ENCODE measurements at places on chromosomes 2 and 18.
A peak's percentile ranks its signal among the peaks of the same experiment; 100 is the strongest.

DNA sequence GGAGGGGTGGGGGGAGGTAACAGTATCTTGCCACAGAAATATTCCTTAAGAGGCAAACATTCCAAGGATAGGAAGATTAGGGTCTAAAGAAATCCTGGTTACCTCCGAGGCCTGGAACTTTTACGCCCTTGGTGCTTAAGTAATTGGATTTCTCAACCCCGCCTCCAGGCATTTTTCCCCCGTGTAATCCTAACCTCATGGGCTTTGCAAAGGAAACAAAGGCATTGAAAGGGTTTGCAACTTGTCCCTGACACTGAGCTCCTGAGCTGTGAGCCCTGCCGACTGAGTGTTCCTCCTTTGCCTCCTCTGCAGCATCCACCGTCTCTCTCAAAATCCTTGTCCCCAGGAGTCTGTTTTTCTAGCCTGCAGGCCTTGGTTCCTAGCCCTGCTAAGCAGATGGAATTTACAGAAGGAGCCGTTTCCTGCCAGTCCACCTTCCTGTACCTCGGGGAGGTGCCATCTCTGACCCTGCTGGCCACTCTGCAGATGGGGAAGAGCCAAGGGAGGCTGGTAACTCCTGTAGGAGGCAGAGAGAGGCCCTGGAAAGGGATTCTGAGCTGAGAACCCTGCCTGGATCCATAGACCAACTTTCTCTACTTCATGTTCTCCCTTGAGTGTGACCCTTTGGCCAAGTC is 24.2 kb downstream of the TET3 start:
- DNase-seq = no peak

GRCh38 chr2:162074632-162074895 is 549 bp upstream of the DPP4 start:
- DNase-seq = no peak

- DNase-seq = no peak
Measured at GRCh38 chr2:85913884-85914881, 25.4 kb upstream of the ST3GAL5 start.

DNA sequence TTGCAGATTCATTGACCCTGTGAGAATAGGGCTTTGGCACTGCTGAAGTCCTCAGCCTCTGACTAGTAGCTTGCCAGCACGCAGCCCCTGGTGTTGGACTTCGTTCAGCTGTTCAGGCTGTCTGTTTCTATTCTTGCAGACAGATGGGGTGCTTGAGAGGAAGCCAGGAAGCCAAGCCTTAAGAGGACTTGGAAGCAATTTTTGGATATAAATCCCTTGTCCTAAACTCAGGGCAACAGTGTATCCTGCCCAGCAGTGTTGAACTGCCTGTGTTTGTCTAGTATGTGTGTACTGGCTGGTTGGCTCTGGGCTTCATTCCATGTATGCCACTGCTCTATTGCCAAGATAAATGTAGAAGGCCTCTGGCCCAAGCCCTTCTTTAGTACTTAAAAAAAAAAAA is 108.6 kb downstream of the COMMD1 start:
- peak; percentile 16 for DNase-seq

DNA sequence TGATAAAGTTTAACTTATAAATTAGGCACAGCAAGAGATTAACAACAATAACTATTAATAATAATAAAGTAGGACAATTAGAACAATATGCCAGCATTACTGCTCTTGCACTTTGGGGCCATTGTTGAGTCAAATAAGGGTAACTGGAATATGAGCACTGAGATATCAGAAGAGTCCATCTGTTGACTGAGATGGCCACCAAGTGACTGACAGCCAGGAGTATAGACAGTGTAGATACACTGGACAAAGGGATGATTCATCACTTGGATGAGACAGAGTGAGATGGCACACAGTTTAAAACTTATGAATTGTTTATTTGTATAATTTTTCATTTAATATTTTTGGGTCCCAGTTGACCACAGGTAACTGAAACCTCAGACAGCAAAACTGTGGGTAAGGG is 20.0 kb downstream of the NAB1 start:
- DNase-seq = no peak

DNA sequence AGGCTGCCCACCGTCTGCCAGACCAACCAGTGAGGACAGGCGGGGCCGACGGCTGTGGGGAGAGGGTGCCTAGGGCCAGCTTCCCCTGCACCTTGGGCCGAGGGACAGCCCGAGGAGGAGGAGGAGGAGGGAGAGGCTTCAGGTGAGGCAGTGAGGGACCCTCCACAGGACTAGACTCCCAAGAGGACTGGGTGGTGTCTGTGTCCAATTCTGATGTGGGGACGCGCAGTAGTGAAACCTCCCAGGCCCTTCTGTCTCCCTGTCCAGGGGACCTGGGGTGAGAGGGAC is 19.8 kb upstream of the ASB1 start:
- no peak for DNase-seq

DNA sequence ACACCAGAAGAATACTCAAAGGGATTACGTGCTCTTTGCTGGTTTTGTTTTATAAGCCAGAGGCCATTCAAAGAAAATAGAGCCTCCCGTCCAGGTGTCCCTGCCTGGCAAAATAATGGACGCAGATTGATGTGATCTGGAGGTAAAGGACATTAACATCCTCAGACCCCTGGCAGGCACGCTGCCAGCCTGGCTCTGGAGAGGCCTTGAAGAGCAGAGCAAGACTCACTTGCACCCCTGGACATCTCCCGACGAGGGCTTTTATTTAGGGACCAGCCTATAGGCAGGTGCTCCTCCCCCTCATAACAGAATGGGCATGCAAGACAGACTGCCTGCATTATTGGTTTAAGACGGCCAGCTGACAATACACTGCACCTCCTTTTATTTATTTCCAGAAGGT is 291.3 kb downstream of the BCL11A start:
- no peak for DNase-seq

GRCh38 chr2:114450639-114451038 is 8.2 kb downstream of the DPP10 start:
- no peak for DNase-seq

DNA sequence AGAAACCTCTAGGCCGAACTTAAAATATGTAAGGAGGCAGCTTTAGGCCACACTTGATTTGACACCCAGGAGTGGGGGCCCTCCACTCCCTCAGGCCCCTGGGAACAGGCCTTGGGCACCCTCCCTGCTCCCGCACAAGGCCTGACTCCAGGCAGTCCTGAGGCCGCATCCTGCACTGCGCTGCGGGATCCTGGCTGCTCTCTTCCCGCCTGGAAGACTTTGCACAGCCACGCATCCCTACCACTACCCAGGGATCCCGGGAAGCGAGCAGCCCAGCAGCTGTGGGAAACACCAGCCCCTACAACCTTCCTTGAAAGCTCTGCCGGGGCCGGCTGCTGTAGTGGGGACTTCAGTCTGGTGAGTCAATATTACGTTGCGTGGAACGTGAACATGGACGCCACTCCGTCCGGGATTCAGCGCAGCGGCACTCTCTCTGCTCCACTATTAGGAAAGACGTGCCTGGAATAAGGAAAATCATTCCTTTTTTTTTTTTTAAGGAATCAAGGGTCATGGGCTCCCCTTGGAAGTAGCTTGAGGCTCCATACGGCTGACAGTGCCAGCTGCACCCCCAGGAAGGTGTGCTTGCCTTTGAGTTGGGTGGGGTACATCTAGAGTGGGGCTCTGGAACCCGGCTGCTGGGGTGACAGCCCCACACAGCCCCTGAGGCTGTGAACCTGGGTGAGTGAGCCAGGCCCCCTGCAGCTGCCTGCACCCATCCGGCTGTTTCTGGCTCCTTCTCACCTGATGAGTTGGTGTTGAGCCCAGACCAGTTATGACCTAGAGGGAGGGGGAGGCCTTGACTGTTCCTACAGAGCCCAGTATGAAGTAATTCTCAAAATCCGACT is 119.2 kb upstream of the TMEM18 start:
- no peak for DNase-seq

DNA sequence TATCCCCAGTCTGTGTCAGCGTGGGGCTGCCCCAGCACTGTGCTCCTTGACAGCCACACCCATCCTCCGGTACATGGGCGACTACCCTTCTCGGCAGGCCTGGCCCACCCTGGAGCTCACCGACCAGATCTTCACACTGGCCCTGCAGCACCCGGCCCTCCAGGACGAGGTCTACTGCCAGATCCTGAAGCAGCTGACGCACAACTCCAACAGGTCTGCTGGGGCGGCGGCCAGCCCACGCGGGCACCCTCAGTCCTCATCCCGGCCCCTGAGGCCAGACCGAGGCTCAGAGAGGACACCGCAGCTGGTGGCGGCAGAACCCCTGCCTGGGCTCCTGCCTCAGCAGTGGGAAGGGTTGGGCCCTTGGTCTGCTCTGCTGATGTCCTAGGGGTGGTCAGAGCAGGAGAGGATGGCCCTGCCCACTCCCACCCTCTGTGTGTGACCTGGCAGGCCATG is 14.4 kb upstream of the GPR17 start:
- no peak for DNase-seq

GRCh38 chr2:11933854-11934253 is 187.4 kb downstream of the LPIN1 start:
- DNase-seq = no peak

- no peak for DNase-seq
Measured at GRCh38 chr2:152695763-152696162, 21.5 kb downstream of the PRPF40A start.

DNA sequence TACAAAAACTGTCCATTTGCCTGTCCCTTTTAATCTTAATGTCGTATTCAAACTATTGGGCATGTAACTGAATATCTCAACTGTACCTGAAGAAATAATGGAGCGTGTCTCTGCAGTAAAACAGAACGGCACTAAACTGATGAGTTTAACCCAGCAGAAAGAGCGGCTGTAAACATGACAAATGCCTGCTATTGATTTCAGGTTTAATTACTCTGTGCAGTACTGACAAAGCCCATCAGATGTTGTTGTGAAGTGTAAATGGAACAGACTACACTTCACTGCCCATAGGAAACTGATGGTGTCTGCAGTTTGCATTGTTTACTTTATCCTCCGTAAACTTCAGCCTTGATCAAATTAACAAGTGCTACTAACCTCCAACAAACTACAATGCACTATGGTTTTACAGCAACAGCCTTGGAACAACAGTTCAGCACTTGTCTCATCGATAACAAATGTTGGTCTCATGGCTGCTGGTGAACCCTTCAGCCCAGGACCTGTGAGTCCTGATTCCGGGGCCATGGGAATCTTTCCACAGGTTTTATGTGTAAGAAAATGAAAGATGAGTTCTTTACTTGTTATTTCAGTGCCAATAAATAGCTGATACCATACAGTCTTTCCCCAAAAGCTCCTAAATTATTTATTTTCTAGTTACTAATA is 316.5 kb downstream of the CCDC178 start:
- DNase-seq = peak; percentile 42

- DNase-seq = no peak
Measured at GRCh38 chr18:12409469-12409868, 1.7 kb downstream of the PRELID3A start.

GRCh38 chr2:55518841-55519165 is 715 bp upstream of the CFAP36 start:
- DNase-seq = peak; percentile 18

DNA sequence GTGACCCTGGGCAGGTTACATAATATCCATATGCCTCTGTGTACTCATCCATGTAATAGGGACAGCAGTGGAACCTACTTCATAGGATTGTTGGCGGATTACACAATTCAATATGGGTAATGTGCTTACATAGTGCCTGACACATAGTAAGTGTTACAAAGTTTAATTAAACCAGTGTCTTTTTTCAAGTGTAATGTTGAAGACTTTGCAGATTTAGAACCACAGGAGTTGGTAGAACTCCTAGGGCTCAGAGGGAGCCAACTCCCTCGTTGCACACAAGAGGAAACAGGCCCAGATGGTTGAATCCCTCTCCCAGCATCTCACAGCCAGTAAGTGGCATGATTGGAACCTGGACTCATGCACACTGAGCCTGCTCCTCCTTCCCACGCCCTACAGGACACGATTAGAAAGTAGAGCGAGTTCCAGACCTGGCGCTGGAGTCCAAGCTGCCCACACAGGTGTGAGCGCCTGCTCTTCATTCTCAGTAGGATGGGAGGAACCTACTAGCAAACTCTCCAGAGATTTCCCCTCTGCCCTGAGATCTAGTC is 97.8 kb downstream of the VSNL1 start:
- DNase-seq = no peak

DNA sequence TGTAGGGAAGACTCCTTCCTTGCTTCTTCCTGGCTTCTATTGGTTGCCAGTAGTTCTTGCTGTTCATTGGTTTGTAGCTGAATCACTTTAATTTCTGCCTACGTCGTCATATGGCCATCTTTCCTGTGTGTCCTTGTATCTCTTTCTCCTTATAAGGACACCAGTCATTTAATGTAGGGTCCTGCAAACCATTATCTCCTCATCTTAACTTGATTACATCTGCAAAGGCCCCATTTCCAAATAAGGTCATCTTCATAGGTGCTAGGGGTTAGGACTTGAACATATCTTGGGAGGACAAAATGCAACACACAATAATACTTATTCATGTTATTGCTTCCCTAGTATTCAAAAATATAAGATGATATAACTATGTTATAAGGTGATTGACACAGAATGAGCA is 95.5 kb upstream of the TTC27 start:
- DNase-seq = no peak

DNA sequence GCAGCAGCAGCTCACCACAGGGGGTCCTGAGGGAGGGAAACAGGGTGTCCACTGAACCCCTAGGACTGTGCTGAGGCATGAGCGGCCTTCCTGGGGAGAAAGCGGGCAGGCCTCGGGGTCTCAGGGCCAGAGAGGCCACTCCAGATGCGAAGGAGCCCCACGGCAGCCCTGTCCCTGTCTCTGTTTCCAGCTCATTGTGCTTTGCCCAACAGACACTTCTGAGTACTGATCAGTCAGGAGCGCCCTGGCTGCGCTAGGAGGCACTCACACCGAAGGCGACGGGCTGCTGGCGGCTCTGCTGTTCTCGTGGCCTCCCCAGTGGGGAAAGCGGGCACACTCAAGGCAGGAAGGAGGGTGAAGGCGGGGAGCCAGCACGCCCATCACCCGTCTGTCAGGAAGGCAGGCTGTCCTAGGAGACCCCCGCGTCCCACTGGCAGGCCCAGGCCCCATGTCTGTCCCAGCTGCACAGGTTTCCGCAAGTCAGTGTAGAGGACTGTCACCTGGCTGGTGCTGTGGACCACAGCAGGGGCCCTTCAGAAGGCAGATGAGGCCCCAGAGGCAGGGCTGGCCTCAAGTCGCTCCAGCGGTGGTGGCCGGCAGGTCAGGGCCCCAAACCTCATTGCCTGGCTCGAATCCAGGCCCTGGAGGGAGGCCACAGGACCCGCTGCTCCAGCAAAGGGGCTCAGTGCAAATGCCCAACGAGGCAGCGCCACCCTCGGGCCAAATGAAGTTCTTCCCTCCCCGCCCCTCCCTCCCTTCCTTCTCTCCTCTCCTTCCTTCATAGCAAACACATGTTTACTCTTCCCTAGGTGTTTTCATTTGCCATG is 6.8 kb downstream of the ESPNL start:
- peak; percentile 48 for DNase-seq

DNA sequence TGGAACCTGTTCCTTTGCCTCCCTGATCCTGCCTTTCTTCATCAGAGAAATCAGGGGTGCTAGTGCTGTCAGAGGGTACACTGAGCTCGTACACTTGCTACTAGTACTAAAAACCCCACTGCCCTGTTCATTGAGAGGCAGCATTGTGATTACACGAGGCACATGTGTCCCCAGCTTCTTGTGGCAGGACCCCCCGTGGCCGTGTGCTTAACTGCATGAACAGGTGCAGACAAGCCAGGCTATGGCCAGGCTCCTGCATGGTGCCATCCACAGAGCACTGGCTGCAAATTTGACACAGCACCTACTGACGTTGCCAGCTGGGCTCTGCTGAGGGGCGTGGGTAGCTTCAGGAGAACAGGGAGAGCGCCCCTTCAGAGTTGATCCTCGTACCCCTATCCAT is 248.4 kb downstream of the GLI2 start:
- DNase-seq = no peak

Data from HEK293T (cell line).